ENCODE measurements at places on chromosomes 3 and 15. TPM values are rescaled to one million over a fixed set of nuclear protein-coding genes. Genes with fewer than 3 reads are reported as not detected.

Gene RBM15B
- polyA plus RNA-seq: 9.8 TPM

Gene TRIM42
- not detected for polyA plus RNA-seq

Gene GABRR3
- polyA plus RNA-seq: not detected

Gene CILP
- 0.37 TPM for polyA plus RNA-seq

Gene GLDN
- polyA plus RNA-seq: 0.71 TPM

Gene LRRC31
- not detected for polyA plus RNA-seq

Gene CHAC1
- polyA plus RNA-seq: 21.1 TPM

Gene HRG
- 22.8 TPM for polyA plus RNA-seq

Gene C2CD4A
- polyA plus RNA-seq: 0.17 TPM

Gene ELL3
- 2.7 TPM for polyA plus RNA-seq

Gene ZPLD1
- polyA plus RNA-seq: not detected

Gene CHRNA3
- polyA plus RNA-seq: not detected

Gene VGLL3
- polyA plus RNA-seq: 0.30 TPM

Gene HTR3E
- polyA plus RNA-seq: not detected

Gene RPUSD3
- 53.2 TPM for polyA plus RNA-seq

Gene LRRC49
- 13.2 TPM for polyA plus RNA-seq

Gene ARPP21
- polyA plus RNA-seq: 0.11 TPM

Gene STARD5
- 3.2 TPM for polyA plus RNA-seq

Gene REC114
- not detected for polyA plus RNA-seq

Gene SRGAP3
- 4.1 TPM for polyA plus RNA-seq

Gene ST3GAL6
- 20.8 TPM for polyA plus RNA-seq

Gene CP
- 5.3 TPM for polyA plus RNA-seq

Gene MSL2
- 7.2 TPM for polyA plus RNA-seq

Gene CHRD
- polyA plus RNA-seq: 18.6 TPM

Gene ITIH1
- not detected for polyA plus RNA-seq

Gene SCAANT1
- polyA plus RNA-seq: not detected

Gene TMEM40
- 0.52 TPM for polyA plus RNA-seq

Gene SUCLG2
- polyA plus RNA-seq: 117 TPM

Gene VPS18
- 21.9 TPM for polyA plus RNA-seq

Gene RNF123
- 41.7 TPM for polyA plus RNA-seq

Gene GNB4
- polyA plus RNA-seq: 3.9 TPM
